ENCODE measurements at places on chromosomes 11 and 22.
A peak's percentile ranks its signal among the peaks of the same experiment; 100 is the strongest.

DNA sequence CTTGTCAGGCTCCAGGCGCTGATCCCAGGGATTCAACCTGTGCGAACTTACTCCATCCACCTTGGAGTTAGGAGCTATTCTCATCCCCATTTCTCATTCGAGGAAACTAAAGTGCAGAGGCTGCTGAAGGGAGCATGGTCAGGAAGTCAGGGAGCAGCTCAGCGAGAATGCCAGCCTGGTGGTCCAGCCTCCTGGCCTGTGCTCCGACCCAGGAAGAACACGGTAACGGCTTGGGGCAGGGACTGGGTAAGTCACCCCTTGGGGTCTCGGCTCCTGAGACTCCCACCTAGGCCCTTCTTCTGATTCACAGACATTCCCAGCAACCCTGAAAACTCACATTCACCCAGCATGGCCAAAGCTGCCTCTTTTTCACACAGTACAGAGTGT, 132.8 kb downstream of the CRYBB2 start:
- no peak for DNase-seq

GRCh38 chr11:119380827-119381180, 686 bp downstream of the USP2 start:
- no peak for DNase-seq

- peak; percentile 94 for DNase-seq
Measured at GRCh38 chr11:33161120-33162005, at the start of gene CSTF3. Gene CSTF3, minus strand, starts transcription at chr11:33161480. Its CDS starts 155 bp downstream, at chr11:33161325.

DNA sequence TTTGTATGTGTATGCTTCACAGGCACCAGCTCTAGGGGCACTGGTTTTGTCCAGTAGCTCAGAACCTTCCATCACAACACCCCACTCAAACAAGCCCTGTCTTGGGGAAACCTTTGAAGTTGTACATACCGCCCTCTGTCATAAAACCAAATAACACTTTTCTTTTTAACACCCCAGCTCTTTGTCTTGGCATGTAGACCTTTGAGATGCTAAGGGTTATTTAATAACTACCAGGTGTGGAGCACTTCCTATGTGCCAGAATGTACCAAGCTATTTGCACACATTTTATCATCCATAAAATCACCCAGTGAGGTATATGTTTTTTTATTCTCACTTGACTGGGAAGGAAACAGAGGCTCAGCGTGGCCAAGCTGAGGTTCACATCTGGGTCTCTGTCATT, 50.6 kb downstream of the CYB5R2 start:
- no peak for DNase-seq

- no peak for DNase-seq
Measured at GRCh38 chr11:14181121-14181520, 177.9 kb downstream of the RRAS2 start.

DNA sequence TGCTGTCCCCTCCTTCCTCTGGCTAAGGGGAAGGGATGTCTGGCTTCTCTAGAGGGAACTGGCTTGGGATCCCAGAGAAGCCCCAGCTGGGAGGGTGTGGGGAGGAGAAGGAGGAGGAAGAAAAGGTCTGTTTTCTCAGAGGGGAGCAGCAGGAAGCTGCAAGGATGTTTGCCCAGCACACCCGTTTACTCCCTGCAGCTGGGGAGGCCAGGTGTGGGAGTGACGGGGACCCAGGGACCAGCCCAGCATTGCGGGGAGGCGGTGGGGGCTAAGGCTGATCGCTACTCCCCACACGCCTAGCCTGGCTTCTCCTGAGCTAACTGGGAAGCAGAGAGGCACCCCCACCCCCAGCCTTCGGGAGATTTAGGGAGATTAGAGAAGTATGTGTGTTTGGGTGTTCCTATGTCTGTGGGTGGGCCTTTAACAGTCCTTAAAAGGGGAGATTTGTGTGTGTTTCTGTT, 3.9 kb downstream of the CREB3L1 start:
- DNase-seq: no peak

DNA sequence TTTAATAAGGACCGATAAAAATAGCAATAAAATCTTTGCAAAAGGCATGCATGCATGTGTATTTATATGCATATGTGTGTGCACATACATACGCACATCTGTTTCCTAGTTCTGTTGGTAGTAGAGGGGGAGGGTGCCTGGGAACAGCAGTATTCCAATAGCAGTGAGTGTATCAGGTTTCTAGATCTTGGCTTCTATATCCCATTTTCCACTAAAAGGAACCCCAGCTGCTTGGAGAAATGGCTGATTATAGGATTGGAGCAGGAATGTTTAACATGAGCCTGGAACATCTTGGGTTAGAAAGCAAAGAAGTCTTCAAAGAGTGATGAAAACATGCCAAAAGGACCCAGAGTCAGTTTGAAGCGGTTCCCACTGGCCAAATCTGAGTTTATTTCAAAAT, 21.0 kb downstream of the TNRC6B start:
- no peak for DNase-seq

- peak; percentile 33 for DNase-seq
Measured at GRCh38 chr11:31340903-31341572, 28.5 kb downstream of the DCDC1 start.

DNA sequence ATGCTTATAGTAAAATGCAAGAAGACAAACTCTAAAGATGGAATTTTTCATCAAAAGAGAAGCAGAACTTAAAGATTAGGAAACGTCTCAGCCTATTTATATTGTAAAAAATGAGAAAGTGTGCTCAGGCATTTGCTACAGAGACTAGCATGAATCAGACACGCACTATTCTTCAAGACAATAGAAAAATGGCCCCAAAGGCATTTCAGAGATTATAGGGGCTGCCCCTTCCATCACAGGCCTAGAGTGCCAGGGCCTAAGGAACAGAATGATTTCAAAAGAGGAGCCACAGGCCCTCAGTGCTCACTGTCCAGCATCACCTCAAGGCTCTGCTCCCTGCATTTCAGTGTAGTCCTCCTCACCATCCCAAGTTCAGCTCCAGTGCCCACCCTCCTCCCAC, 27.5 kb downstream of the TNKS1BP1 start:
- DNase-seq: no peak

GRCh38 chr22:20509344-20510047, 2.1 kb downstream of the MED15 start:
- DNase-seq: peak; percentile 62

GRCh38 chr11:65210748-65211147, 29.0 kb downstream of the CAPN1 start:
- no peak for DNase-seq

- DNase-seq: no peak
Measured at GRCh38 chr11:100031973-100032372, 655.1 kb upstream of the ARHGAP42 start.

DNA sequence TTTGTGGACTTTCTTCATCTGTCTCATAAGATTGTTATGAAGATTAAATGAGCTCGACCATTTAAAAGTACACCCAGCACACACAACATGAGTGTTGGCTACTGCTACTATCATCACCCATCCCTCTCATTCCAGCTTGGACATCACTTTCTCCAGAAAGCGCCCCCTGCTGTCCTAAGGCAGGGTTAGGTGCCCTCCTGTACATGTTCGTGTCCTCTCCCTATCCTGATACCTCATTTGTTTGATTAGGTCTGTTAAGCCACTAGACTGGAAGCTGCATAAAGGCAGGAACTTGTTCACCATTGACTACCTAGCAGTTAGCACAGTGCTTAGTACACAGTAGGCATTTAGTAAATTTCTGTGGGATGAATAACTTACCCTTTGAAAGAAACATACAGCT, 85.5 kb downstream of the ENTHD1 start:
- DNase-seq: peak; percentile 42

GRCh38 chr11:43852057-43852636, 28.5 kb upstream of the ALKBH3 start:
- peak; percentile 65 for DNase-seq

DNA sequence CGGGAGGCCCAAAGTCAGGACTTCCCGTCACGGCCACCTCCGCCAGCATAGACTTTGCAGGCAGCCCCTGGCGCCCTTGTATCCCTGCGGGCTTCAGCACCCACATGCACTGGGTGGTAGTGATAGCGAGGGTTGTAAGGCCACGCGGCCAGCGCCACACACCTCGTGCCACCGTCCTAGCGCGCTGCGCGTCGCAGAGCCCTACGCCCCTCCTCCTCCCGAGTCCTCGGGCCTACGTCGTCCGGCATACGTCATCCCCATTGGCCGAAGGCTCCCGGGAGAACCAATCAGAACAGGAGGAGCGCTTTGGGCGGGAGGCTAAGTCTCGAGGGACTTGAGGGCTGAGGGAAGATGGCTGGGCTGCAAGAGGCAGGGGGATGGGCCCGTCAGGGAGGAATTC, 1.3 kb upstream of the BTBD18 start:
- DNase-seq: no peak

DNA sequence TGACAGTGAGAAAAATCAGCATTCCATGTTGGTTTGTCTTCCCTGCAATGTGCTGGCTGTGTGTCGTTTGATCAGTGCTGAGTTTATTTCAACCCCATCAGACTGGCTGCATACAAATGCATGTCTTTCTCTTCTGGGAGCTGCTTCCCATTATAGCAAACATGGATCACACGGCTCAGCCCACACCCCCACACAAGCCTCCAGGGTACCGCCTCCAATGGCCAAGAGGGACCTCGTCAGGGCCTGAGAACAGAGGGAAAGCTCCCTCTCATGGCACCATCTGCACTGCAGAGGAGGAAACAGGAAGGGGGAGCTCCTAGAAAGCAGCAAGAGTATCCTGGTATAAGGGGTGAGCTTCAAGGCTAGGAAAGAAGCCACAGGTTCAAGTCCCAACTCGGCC, 214.2 kb downstream of the LARGE1 start:
- no peak for DNase-seq

DNA sequence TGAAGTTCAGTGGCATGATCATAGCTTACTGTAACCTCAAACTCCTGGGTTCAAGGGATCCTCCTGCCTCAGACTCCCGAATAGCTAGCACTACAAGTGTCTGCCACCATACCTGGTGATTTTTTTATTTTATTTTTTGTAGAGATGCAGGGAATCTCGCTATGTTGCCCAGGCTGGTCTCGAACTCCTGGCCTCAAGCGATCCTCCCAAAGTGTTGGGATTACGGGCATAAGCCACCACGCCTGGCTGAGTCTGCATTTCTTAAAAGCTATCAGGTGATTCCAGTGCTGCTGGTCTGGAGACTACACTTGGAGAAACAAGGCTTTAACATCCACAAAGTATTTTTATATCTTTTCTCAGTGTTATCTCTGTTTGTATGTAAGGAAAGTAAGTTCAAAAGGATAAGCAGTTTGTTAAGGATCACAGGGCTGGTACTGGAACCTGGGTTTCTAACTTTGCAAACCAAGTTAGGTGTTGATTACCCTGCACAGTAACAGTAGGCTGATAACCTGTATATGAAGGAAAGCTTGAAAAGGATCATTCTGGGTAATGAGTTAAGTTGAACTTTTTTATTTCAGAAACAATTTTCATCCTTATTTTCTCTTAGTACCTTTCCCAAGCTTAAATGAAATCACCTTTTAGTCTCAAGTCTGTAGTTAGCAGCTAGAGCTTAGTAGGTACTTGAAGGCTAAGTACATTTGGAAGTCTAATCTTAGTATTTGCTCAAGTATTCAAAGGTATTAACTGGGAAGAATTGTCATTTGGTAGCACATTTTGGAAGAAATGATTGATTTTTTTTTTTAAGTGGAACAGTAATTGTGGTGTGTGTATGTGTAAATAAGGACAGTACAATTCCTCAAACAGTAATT, 12.5 kb downstream of the ACER3 start:
- no peak for DNase-seq

GRCh38 chr22:31104869-31105268, 2.5 kb downstream of the SELENOM start:
- DNase-seq: peak; percentile 25

- no peak for DNase-seq
Measured at GRCh38 chr11:113529606-113530005, 54.4 kb upstream of the DRD2 start.

DNA sequence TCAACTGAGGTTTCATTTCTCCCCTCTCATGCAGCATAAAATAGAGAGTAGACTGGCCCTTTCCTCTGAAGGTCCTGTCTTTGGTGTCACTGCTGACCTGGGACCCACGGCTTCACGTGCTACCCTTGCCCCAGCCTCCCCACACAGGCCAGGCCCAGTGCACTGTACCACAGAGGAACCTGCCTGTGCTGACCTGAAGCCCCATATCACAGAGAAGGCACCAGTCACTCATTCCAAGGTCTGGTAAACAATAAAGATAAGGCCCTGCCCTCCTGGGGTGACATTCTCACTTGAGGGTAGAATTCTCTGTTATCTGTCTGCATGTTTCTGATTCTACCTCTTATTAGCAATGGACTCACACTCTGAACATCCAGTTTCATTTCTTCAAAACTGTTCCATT, 51.3 kb downstream of the RPL27A start:
- no peak for DNase-seq

DNA sequence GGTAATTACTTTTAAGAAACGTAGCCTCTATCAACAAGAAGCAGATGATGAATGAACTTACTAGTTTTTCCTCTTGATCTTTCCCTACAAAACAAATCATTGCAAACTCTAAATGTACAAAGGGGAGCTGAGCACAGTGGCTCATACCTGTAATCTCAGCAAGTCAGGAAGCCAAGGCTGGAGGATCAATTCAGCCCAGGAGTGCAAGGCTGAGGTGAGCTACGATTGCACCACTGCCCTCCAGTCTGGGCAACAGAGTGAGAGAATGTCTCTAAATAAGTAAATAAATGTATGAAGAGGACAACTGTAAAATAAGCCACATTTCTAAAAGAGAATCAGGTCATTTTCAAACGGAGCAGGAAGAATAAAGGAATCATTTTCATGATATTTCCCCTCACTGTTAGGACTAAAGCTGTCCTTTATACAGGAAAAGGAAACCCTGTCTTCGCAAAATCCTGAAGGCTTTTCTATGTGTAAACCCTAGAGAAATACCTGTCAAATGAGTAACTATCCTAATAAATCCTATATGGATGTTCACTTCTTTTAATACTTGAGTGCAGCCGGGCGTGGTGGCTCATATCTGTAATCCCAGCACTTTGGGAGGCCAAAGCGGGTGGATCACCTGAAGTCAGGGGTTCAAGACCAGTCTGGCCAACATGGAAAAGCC, 41.2 kb downstream of the RRAS2 start:
- DNase-seq: no peak

- no peak for DNase-seq
Measured at GRCh38 chr22:41996826-41997225, 1.8 kb upstream of the WBP2NL start.

DNA sequence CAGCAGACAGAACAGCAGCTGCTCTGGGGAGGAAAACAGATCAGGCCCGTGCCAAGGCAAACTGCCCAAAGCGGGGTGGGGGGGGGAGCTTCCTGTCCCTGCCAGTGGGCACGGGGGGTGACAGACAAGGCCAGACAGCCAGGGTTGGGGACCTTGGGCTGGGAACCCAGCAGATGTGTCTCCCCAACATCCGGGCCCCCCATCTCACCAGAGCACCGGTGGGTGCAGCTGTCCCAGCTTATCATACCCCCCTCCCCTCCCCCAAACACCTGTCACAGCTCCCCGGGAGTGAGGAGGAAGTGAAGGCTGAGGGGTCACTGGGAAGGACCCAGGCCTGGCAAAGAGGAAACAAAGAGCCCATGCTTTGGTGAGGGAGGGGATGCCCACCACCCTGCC, 1.3 kb downstream of the PPP1R14B start:
- peak; percentile 59 for DNase-seq

- no peak for DNase-seq
Measured at GRCh38 chr11:3907590-3907989, 52.1 kb downstream of the STIM1 start.

- DNase-seq: no peak
Measured at GRCh38 chr11:66281776-66282467, 3.9 kb downstream of the CNIH2 start.

GRCh38 chr11:9091044-9091922, at the start of gene SCUBE2:
Gene SCUBE2, minus strand, starts transcription at chr11:9091599. Its CDS starts 71 bp downstream, at chr11:9091528.
- DNase-seq: no peak

- no peak for DNase-seq
Measured at GRCh38 chr11:61713906-61714305, 33.7 kb downstream of the DAGLA start.

- DNase-seq: no peak
Measured at GRCh38 chr11:65382804-65383368, 440 bp upstream of the SLC25A45 start.

All from CD4-positive, alpha-beta T cell treated with Interleukin-10 for 1 hour (primary cell).